Articular chondrocyte of knee joint (primary cell): ENCODE measurements at places on chromosomes 7 and 10. TPM values are rescaled to one million over a fixed set of nuclear protein-coding genes. Genes with fewer than 3 reads are reported as not detected.

ZNF804B gene
- total RNA-seq = not detected in 2 replicates

EBF3 gene
- 8.4 and 12.9 TPM in 2 replicates for total RNA-seq

CLEC5A gene
- not detected in 2 replicates for total RNA-seq

NDUFA5 gene
- 44.0 and 46.3 TPM in 2 replicates for total RNA-seq

EPO gene
- total RNA-seq = not detected in 2 replicates

CDNF gene
- total RNA-seq = 2.7 and 3.5 TPM in 2 replicates

HOXA2 gene
- total RNA-seq = 0.76 and 1.6 TPM in 2 replicates

IL2RA gene
- not detected in 2 replicates for total RNA-seq

SHTN1 gene
- 6.4 and 6.9 TPM in 2 replicates for total RNA-seq

HYAL4 gene
- not detected in 2 replicates for total RNA-seq
